ENCODE measurements at places on chromosomes 4 and X.

GRCh38 chr4:22456291-22456690, 59.6 kb downstream of the ADGRA3 start:
- DNase-seq: no peak

GRCh38 chr4:68904786-68905185, 46.8 kb downstream of the UGT2A3 start:
- no peak for DNase-seq

DNA sequence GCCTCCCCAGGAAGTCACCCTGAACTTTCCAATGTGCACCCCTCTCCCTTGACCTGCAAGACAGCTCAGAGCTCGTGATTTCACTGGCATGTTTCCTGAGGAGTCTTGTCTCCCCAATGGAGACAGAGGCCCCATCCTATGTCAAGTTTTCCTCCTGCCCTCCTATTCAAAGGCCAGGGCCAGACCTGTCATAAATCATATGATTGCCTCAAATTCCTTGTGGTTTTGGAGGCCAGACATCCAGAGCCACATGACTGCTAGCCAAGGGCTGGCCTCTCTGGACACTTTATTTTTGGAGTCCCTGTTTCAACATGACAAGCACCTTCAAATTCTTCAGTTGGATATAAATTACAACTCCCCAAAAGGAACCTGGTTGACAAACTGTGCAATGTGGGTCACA, 76.0 kb upstream of the TFDP3 start:
- DNase-seq: no peak

- no peak for DNase-seq
Measured at GRCh38 chr4:95510145-95510544, 38.6 kb downstream of the UNC5C start.

DNA sequence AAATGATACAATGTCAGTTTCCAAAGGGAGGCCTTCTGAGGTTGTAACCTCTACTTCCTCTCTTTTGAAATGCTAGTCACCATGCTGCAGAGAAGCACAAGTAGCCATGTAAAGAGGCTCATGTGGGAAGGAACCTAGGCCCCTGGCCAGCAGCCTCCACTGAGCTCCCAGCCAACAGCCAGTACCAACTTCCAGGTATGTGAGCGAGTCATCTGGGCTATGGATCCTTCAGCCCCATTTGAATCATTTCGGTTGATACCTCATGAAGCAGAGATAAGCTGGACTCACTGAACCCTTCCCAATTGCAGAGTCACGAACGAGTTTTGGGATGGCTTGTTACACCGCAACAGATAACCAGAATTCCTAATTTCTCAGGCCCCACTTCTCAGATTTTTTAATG, 187.0 kb upstream of the LDB2 start:
- no peak for DNase-seq

GRCh38 chr4:185227131-185227551, 17.7 kb downstream of the SNX25 start:
- DNase-seq: no peak

DNA sequence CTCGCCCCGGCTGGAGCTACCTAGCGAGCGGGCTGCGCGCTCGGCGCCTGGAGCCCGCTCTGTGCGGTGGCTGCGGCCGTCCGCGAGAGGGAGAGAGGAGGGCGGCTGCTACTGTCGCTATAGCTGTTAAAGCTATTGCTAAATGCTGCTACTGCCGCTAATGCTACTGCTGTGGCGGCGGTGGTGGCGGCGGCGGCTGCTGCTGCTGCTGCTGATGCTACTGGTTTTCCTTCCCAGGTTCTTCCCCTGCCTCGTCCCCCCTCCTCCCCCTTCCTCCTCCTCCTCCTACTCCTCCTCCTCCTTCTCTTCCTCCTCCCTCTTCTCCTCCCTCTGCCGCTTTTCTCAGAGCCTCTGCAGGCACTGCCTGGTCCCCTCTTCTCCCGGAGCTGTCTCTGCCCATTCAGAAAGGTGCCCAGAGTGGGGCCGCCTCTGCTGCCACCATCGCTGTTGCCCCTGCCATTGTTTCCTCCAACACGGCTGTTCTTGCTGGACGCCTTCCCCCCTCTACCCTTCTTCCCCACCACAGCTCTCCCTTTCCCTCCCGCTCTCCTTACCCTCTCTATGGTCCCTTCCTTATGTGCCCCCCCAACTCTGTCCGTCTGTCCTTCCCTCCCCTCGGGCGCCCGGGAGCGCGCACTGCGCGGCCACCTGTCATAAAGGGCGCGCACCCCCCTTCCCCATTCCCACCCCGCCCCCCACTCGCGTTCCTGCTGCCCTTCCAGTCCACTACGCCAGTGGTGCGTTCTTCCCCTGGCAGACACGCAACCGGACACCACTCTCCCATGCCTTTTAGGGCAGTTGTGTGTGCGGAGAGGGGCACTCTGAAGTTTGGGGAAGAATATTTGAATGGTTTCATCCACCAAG, at the start of gene NEXMIF:
NEXMIF (minus strand) TSS at position 228 of the 864 bp plus-strand sequence.
- DNase-seq: peak; percentile 44

DNA sequence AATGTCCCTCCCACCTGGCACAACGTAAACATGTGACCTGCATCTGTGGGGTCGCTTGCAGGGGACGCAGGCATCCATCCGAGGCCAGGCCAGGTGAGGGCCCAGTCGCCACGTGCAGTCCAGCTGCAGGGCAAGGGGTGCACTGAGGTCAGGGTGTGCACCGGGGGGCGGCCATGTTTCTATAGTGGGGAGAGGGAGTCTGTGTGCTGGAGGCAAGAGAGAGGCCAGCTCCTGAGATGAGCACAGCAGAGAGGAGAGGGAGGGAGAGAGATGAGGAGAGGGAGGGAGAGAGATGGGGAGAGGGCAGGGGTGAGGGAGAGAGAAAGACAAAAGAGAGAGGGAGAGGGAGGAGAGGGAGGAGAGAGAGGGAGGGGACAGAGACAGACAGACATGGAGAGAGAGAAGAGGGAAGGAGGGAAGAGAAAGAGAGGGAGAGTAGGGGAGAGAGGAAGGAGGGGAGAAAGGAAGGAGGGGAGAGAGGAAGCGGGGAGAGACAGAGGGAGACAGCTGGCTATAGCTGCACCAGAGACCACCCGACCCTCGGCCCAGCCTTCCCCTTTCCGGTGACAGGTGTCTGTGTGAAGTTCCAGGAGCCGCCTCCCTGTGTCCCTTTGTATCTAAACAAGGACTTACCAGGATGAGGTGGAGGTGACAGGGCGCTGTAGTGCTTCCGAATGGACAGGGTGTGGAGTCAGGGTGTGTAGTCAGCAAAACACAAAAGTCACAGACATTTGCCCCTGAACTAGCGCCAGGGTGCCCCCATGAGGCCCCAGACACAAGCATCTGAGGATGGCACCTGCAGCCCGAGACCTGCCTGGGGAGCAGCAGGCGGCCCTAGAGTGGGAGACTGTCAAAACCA, 68.7 kb downstream of the ADRA2C start:
- DNase-seq: no peak

GRCh38 chr4:142815834-142816233, 30.3 kb downstream of the INPP4B start:
- DNase-seq: no peak

Measured in NCI-H1694 (cell line).